ENCODE measurements at places on chromosomes 16 and 17.

DNA sequence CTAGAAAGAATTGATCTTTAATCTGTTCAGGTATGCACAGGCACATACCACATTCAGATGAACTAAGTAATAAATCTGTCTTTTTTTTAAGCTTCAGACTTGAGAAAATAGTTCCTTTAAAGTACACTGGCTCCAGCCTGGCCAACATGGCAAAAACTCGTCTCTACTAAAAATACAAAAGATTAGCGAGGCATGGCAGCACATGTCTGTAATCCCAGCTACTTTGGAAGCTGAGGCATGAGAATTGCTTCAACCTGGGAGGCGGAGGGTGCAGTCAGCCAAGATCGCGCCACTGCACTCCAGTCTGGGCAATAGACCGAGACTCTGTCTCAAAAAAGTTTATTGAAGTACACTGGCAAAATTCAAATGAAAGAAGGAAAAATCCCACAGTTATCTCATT is 111.0 kb upstream of the NETO2 start:
- DNase-seq: no peak

GRCh38 chr17:39224778-39225307 is 902 bp downstream of the STAC2 start:
- no peak for DNase-seq

GRCh38 chr16:84361546-84361945 is 6.8 kb upstream of the ATP2C2 start:
- DNase-seq: no peak

GRCh38 chr16:75374388-75374787 is 58.9 kb downstream of the CFDP1 start:
- DNase-seq: no peak

DNA sequence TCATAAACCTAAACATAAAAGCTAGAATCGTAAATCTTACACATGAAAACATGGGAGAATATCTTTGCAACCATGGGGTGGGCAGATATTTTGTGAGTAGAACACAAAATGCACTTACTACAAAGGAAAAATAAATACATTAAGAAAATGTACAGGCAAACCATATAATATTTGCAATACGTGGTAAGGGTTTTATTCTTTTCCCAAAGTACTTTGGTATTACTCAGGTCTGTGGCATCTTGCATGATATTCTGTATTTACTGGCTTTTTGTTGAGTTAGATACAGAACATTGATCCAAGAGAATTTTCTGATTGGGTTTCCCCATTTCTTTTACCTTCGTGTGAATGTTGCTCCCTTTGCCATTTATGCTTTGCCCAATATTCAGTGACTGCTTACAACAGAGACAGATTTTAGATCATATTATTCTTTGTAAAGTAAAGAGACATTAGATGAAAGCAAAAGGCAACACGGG is 33.0 kb upstream of the ARHGAP17 start:
- DNase-seq: no peak

GRCh38 chr17:1553354-1554266 is 9.0 kb downstream of the PITPNA start:
- no peak for DNase-seq

DNA sequence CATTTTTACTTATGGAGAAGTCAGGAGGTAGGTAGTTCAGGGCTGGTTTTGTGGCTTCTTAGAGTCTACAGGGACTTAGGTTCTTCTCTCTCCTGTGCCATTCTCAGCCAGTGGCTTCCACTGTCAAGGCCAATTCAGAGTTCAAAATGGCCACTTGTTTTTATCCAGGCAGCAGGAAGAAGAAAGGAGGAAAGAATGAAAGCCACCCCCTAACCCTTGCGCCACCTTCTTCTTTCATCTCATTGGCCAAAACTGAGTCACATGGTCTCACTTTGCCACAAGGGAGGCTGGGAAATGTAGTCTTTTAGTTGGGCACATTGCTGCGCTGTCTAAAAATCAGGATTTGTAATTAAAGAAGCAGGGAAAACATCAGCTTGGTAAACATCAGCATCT is 60.8 kb upstream of the MED9 start:
- peak; percentile 69 for DNase-seq

DNA sequence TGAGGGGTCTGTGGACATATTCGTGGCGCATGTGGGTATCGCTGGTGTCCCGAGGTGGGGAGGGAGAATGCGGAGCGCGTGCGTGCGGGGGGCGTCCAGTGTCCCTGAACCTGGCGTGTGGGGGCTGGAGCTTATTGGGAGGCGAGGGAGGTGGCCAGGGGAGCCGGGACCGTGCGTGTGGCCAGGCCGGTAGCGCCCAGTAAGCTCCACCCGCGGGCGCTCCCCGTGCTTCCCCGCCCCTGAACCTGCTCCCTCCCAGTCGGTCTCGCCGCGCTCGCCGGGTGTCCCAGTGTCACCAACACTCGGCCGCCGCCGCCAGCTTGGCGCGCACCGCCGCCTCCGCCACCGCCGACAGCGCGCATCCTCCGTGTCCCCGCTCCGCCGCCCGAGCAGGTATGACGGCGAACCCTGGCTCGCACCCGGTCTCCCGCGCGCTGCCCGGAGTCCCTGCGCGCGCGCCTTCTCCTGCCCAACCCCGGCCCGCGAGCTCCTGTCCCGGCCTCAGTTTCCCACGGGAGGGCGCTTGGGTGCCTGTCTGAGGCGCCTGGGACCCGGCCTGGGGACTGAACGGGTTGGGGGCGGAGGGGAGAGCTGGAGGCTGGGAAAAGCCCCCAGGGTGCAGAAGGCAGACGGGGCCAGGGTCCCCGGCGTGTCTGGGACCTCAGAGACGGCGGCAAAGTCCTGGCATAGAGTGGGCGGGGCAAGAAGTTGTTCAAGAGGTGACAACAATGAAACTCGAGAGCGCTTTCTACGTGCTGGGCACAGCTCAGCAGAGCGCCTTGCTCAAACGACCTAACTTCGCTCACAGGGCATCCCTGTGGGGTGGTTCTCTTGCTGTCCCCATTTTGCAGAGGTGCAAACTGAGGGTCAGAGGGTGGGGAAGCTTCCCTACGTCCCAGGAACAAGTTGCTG is at the start of gene SCNN1B:
Gene SCNN1B, plus strand, starts transcription at position 258 of the 912 bp plus-strand sequence. CDS start 46,298 bp downstream, outside the sequence.
- no peak for DNase-seq

- DNase-seq: no peak
These were observed 23.6 kb downstream of the ALDH3A2 start for GRCh38 chr17:19672009-19672750.

- DNase-seq: no peak
These were observed 1.8 kb downstream of the ATP2A3 start for GRCh38 chr17:3962217-3962964.

DNA sequence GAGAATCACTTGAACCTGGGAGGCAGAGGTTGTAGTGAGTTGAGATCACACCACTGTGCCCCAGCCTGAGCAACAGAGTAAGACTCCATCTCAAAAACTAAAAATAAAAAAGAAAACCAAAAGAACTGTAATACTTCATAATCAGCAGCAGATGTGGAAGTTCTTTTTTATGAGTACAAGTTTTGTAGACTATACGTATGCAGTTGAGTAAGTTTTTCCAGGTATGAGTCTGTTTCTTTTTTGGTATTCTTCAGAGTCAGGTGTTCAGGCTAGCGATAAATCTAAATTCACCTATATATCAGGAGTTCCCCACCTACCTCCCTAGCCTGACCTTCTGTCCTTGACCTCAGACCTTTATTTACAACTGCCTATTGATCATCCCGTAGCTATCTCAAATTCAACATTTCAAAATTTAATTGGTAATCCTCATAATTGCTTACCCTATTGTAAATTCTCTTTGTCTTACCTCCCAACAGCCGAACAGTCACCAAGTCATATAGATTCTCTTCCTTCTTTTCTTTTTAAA is 10.7 kb downstream of the DCTN5 start:
- no peak for DNase-seq

- DNase-seq: no peak
These were observed 30.3 kb upstream of the LRRC37A start for GRCh38 chr17:46264456-46265198.

DNA sequence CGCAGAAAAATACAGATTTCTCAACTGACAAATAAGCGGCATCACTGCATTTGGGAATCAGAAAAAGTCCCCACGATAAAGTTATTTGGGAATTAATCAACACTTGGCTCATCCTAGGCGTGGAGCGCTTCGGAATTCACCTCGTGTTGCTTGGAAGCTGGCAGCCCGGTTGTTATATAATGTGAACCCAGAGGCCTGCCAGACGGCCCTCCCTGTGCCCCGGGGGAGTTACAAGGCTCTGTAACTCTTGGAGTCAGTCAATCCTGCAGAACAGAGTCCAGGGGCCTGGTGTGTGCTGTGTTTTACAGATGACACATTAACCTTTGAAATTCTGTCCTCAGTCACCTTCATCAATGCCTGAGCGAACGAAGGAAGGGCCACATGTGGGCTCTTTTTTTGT is 111.1 kb downstream of the PITPNC1 start:
- no peak for DNase-seq

DNA sequence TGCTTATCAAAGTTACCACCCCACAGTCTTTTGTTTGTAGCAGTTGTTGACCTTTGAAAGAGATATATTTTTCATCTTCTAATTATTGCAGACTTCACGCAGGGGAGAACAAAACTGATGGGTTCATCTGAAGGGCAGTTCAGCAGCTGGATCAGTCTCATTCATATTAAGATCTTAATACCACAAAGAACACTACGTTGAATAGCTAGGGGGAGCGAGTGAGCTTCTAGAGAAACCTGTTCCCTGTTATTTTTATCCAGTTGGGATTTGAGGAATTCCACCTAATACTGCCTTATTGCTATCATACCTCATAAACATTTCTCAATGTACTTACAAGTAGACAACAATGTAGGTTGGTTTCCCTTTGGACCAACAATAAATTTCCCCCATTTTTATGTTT is 306.1 kb upstream of the KIF2B start:
- DNase-seq: no peak

- peak; percentile 41 for DNase-seq
These were observed 7.9 kb upstream of the MFSD6L start for GRCh38 chr17:8806926-8807550.

- DNase-seq: no peak
These were observed 24.3 kb upstream of the GSE1 start for GRCh38 chr16:85588562-85589503.

DNA sequence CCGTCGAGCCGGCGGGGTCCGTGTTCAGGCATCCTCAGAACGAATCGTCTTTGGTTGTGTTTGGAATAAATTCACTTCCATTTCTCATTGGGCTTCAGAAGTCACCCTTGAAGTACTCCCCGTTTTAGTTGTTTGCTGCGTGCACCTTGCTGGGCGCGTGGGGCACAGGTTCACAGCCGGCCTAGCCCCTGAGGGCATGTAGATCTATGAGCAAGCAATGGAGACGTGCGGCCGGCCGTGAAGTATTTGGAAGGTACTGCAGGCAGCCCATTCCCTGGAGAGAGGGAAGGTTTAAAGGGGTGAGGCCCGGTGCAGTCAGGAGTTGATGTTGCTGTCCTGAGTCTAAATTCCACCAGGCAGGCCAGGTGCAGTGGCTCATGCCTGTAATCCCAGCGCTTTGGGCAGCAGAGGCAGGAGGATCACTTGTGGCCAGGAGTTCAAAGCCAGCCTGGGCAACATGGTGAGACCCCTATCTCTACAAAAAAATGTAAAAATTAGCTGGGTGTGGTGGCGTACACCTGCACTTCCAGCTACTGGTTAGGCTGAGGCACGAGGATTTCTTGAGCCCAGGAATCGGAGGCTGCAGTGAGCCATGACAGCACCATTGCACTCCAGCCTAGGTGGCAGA is 714 bp downstream of the ACSF3 start:
- DNase-seq: peak; percentile 34

DNA sequence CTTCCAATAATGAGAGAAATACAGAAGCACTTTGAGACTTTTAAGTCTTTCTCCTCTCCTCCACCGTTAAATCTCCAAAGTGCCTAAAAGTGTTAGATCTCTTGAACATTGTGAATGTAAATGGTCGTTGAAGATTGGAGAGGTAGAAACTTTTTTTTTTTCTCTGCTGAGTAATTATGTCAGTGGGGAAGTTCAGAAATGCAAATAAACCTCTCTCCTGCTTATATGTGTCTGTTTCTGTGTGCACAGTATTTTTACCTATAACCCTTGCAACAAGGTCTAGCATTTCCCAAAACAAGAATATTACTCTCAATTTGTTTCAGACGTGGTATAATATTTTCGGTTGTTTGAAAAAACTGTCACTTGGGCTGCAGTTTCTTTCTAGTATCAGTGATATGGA is 833.6 kb upstream of the CDH8 start:
- no peak for DNase-seq

- no peak for DNase-seq
These were observed 7.4 kb downstream of the NDRG4 start for GRCh38 chr16:58507195-58507962.

GRCh38 chr17:80260791-80261158 is at the start of gene RNF213:
Gene RNF213, plus strand, starts transcription at chr17:80260852. Its CDS starts 2,830 bp downstream, at chr17:80263682.
- DNase-seq: no peak

GRCh38 chr17:50482516-50482915 is 3.9 kb downstream of the RSAD1 start:
- peak; percentile 84 for DNase-seq

- DNase-seq: no peak
These were observed 3.2 kb downstream of the TERB1 start for GRCh38 chr16:66798161-66798560.

DNA sequence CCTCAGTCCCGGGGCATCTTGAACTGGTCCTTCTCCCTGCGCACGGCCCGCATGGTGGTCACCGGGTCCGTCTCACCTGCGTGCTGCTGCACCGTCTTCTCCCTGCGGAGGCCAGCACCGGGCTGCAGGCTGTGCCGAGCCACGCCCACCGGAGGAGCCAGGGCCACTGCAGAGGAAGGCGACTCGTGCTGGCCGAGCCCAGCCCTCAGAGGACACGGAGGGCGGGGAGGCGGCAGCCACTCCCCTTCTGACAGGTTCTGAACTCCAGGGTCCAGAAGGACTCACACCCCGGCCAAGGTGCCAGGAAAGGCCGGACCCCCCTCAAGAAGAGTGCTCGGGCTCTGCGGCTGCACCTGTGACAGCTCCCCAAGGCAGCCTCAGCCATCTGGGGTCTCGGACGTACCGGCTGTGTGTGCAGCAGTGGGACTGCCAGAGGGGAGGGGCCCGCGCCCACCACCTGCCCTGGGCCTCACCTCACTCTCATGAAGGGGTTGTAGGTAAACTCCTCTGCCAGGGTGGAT is 15.8 kb upstream of the IGFALS start:
- DNase-seq: no peak

DNA sequence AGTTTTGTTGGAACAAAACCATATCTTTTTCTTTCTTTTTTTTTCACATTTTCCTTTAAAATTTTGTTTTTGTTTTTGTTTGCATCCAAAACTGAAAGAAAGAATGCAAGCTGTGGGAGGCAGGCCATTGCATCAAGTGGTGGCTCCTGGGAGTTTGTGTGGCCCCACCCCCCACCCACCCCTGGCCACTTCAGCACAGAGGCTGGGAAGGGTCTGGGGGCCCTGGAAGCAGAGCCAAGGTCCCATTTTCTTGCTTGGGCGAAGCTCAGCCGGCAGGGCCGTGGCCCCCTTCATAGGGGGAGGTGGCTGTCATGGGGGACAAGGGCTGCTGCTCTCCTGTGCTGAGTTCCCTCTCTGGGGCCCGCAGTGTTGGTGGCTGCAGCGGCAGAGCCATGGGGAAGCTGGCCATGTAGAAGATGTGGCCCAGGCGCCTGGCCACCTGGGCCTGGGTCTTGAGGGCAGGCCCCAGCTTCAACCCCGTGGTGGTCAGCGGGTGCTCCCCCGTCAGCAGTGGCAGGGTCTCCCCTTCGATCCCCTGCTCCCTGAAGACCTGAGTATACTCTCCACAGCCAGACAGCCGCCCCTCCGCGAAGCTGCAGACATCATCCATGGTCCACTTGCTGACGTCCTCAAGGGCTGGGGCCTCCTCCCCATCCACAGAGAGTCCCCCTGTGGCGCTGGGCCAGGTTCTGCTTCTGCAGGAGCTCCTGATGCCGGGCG is 19.8 kb downstream of the PAFAH1B1 start:
- no peak for DNase-seq

- DNase-seq: no peak
These were observed 19.4 kb downstream of the PRDM7 start for GRCh38 chr16:90057738-90058173.

Measured in activated CD4-positive, alpha-beta T cell treated with anti-CD3 and anti-CD28 coated beads, Interleukin-2, amount 50 U/mL, for 16 hours (primary cell).